ENCODE measurements at places on chromosomes 6 and 20.

DNA sequence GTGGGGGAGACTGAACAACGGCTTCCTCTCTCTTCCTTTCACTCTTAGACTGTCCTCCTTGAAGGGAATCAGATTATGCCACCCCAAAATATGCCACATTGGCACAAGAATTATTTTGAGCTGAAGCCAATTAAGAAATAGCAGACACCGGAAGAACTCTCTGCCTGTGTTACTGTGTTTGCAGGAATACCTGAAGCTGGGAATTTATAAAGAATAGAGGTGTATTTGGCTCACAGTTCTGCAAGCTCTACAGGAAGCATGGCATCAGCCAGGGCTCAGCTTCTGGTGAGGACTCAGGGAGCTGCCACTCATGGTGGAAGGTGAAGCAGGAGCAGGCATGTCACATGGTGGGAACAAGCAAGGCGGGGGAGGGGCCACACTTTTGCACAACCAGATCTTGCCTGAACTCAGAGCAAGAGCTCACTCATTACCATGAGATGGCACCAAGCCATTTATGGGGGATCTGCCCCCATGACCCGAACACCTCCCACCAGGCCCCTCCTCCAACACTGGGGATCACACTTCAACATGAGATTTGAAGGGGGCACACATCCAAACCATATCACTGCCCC is 46.0 kb downstream of the PCNA start:
- no peak for DNase-seq

- no peak for DNase-seq
These were observed 2.6 kb upstream of the ANKRD6 start for GRCh38 chr6:89430201-89430962.

- DNase-seq, result no peak
These were observed 79.1 kb upstream of the PTPN1 start for GRCh38 chr20:50431066-50431450.

- DNase-seq, result no peak
These were observed 39.2 kb downstream of the GNAS start for GRCh38 chr20:58891718-58892140.

DNA sequence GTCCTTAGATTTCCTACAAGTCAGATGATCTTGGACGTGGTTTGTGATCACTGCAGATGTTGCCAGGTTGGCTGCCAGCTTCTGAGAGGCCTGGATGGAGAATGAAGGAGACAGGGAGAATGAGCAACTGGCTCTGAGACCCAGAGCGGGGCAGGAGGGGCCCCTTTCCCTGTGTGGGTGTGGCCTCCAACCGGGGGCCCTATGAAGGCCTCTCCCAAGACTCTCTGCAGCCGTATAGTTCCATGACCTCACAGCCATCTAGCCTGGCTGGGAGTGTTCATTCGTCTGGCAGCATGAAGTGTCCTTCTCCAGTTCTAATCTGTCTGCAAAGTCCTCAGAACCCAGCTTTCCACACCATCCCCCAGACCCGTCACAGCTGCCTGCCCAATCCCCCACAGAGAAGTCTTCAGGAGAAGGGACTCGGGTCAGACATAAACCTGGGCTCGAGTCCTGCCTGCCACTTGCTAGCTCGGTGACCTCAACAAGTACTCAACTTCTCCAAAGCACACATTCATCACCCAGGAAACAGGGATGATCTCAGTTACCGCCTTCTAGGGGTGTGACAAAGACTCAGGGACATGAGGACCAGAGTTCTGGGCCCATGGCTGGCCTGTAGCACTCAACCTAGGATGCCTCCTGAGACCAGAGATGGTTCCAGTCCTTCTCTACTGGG is 122.6 kb downstream of the EDN3 start:
- no peak for DNase-seq

GRCh38 chr20:9408422-9409300 is 105.7 kb upstream of the LAMP5 start:
- DNase-seq, result no peak

- no peak for DNase-seq
These were observed 597.5 kb downstream of the TBC1D32 start for GRCh38 chr6:120736740-120737139.

All from stimulated activated CD4-positive, alpha-beta T cell treated with anti-CD3 and anti-CD28 coated beads, TNF-alpha, amount 100 ng/mL, for 48 hours (primary cell).